ENCODE measurements at places on chromosomes 7 and 10. TPM values are rescaled to one million over a fixed set of nuclear protein-coding genes. Genes with fewer than 3 reads are reported as not detected.

DNA sequence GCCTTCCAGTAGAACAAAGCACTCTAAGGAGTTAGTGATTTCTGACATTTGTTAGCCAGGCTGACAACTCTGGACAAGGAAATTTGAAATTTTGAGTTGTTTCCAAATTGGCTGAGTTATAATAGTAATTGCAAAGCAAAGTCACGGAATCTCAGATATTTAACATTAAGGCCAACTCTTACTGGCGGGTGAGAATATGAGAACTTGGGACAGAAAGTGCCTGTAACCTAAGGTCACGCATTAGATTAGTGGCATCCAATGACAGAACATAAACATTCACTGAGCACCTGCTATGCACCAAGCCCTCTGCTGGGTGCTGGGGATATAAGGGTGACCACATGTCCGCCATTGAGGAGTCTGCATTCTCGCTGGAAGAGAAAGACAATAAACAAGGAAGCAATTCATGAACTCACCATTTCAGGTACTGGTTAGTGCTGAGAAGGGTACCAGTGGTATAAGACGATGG lies 45.5 kb upstream of the CHST15 start:
- H3K36me3 ChIP-seq, result no peaks in the 10 kb centered on the region
- no peaks in the 10 kb centered on the region for H3K4me1 ChIP-seq
- peaks cover 14% of the 10 kb centered on the region for H3K27me3 ChIP-seq
- H3K4me3 ChIP-seq, result no peak overlapping the region
- DNase-seq, result no peak

GRCh38 chr7:115356139-115356746 lies 434.3 kb downstream of the MDFIC start:
- H3K27me3 ChIP-seq, result no peaks in the 10 kb centered on the region
- no peaks in the 10 kb centered on the region for H3K36me3 ChIP-seq

The GPR15LG gene
- total RNA-seq, result not detected

- H3K4me3 ChIP-seq, result no peak overlapping the region
- no peak for DNase-seq
- no peak overlapping the region for H3K27ac ChIP-seq
- peaks cover 11% of the 10 kb centered on the region for H3K27me3 ChIP-seq
- H3K4me1 ChIP-seq, result peaks cover 1% of the 10 kb centered on the region
- H3K36me3 ChIP-seq, result no peaks in the 10 kb centered on the region
These were observed 24.0 kb upstream of the TM9SF3 start for GRCh38 chr10:96610817-96611216.

The DNAH11 gene
- 2.0 TPM for total RNA-seq

DNA sequence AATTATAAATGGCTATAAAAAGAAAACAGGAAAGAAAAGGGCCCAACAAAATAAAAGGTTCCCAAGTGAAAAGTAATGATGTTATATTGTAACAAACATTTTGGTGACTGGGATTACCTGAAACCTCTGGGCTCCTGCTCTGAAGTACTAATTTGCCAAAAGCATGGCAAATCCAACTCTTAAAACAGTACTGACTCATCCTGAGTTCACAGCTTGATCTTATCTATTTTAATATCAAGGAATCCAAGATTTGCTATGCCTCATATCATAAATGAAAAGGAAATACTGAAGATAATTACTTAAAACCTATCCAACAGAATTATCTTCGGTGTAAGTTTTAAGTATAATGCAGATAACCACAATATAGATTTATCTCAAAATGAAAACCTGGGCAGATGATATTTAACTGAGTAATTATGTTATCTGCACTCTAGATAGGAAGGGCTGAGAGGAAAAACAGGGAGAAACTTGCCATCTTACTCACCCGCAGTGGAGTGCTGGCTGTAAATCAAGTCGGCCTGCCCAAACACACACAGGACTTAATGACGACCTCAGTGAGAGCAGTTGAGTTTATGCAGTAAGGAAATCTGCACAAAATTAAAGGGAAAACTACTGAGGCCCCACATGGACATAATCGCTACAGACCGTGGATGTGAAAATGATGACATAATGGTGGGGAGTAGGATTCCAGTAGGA lies 48.4 kb downstream of the MPP7 start:
- H3K4me3 ChIP-seq, result no peak overlapping the region
- H3K36me3 ChIP-seq, result no peaks in the 10 kb centered on the region
- peaks cover 3% of the 10 kb centered on the region for H3K27me3 ChIP-seq
- DNase-seq, result no peak
- H3K4me1 ChIP-seq, result no peaks in the 10 kb centered on the region

DNA sequence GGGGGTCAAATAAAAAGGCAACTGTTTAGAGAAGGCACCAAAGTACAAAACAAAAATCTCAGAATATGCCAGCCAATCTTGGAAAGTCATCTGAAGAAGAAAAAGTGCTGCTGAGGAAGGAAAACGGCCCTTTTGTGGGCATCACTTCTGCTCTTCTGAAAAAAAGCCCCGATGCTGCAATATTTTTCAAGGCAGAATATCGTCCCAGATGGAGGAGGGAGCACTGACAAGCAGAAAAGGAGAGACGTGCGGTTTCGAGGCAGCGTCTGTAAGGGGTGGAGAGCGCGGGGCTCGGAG lies 959 bp upstream of the ATRNL1 start:
- no peak overlapping the region for H3K27ac ChIP-seq
- no peaks in the 10 kb centered on the region for H3K36me3 ChIP-seq
- peaks cover 9% of the 10 kb centered on the region for H3K4me1 ChIP-seq
- peaks cover 55% of the 10 kb centered on the region for H3K27me3 ChIP-seq

The GJD4 gene
- not detected for total RNA-seq

The MMRN2 gene
- total RNA-seq, result not detected

DNA sequence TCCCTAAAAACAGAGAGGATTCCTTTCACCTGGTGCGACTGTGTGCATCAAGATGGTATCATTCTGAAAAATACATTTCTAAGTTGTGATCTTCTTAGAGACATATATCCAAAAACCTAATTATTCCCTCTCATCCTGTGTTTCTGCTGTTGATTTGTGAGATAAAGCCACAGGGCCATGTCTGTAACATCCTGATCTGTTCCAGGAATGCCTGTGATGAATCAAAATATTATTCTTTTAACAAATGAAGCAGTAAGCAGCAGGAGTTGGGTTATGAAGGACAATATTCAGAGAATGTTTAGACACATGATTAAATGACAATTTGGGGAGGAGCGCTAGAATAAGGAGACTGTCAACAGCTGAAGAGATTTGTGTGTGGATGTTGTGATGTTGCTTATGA lies 731.4 kb downstream of the KCNMA1 start:
- H3K36me3 ChIP-seq, result no peaks in the 10 kb centered on the region
- no peak overlapping the region for H3K4me3 ChIP-seq
- H3K27me3 ChIP-seq, result no peaks in the 10 kb centered on the region
- no peak for DNase-seq

The OPALIN gene
- not detected for total RNA-seq

The ITIH2 gene
- total RNA-seq, result not detected

- no peaks in the 10 kb centered on the region for H3K27me3 ChIP-seq
- H3K4me3 ChIP-seq, result peak overlapping the region; percentile 94
- peaks cover 35% of the 10 kb centered on the region for H3K4me1 ChIP-seq
- DNase-seq, result no peak
These were observed 746 bp downstream of the ARL5B start for GRCh38 chr10:18659819-18660535.

The TMEM26 gene
- total RNA-seq, result not detected

The TDRD1 gene
- 0.11 TPM for total RNA-seq

The LRIT1 gene
- total RNA-seq, result not detected

All from activated T-helper 2 cell treated with anti-CD3 and anti-CD28 coated beads, Interferon-gamma antibody, Interleukin-2, Interleukin-4, amounts not matched to agents 10 μg/mL and 5 μg/mL and 100 μg/mL, durations not matched to agents 14 hours and 24 hours and 36 hours (primary cell).